ENCODE measurements at places on chromosomes 1 and 21. TPM values are rescaled to one million over a fixed set of nuclear protein-coding genes. Genes with fewer than 3 reads are reported as not detected.

PDC gene
- total RNA-seq = not detected

LAPTM5 gene
- 229 TPM for total RNA-seq

ASB17 gene
- total RNA-seq = not detected

TMPRSS3 gene
- total RNA-seq = 123 TPM

AMIGO1 gene
- 1.7 TPM for total RNA-seq

TSPAN1 gene
- not detected for total RNA-seq

CFAP107 gene
- not detected for total RNA-seq

AMPD1 gene
- not detected for total RNA-seq

SAMD13 gene
- 1.2 TPM for total RNA-seq

MXRA8 gene
- total RNA-seq = 0.98 TPM

TSHB gene
- not detected for total RNA-seq

TRIM67 gene
- not detected for total RNA-seq

CNST gene
- 23.5 TPM for total RNA-seq

TCHH gene
- total RNA-seq = not detected

CCDC30 gene
- 0.60 TPM for total RNA-seq

RIIAD1 gene
- not detected for total RNA-seq

RIMS3 gene
- total RNA-seq = 3.9 TPM

SERTAD4 gene
- total RNA-seq = not detected

CYP4Z1 gene
- not detected for total RNA-seq

ACTN2 gene
- 0.11 TPM for total RNA-seq

PLA2G2C gene
- 0.29 TPM for total RNA-seq

ASTN1 gene
- not detected for total RNA-seq

OR6F1 gene
- total RNA-seq = not detected

GPR37L1 gene
- total RNA-seq = not detected

CFAP45 gene
- 1.3 TPM for total RNA-seq

SPRR2F gene
- total RNA-seq = not detected

AVPR1B gene
- total RNA-seq = not detected

TDRKH gene
- 10.5 TPM for total RNA-seq

FCRL1 gene
- not detected for total RNA-seq

KIAA0319L gene
- 30.9 TPM for total RNA-seq

SLC44A5 gene
- 0.22 TPM for total RNA-seq

AJAP1 gene
- total RNA-seq = 0.78 TPM

ANKRD45 gene
- total RNA-seq = not detected

SH2D5 gene
- total RNA-seq = 1.6 TPM

TAF13 gene
- 19.0 TPM for total RNA-seq

CD247 gene
- total RNA-seq = 229 TPM

ADGRL4 gene
- total RNA-seq = not detected

DIO1 gene
- not detected for total RNA-seq

IVL gene
- not detected for total RNA-seq

GREM2 gene
- not detected for total RNA-seq

ADAR gene
- 261 TPM for total RNA-seq

CLCNKB gene
- total RNA-seq = not detected

CACNA1S gene
- total RNA-seq = not detected

ANGPTL3 gene
- total RNA-seq = not detected

TRIM46 gene
- total RNA-seq = 6.1 TPM

DEDD gene
- total RNA-seq = 37.0 TPM

ICOSLG gene
- total RNA-seq = 5.4 TPM

TMEM54 gene
- 1.3 TPM for total RNA-seq

CD101 gene
- total RNA-seq = 3.2 TPM

TMOD4 gene
- 1.9 TPM for total RNA-seq

ZNF648 gene
- total RNA-seq = not detected

MPZ gene
- total RNA-seq = 2.8 TPM

IFNGR2 gene
- 9.8 TPM for total RNA-seq

SPTA1 gene
- total RNA-seq = not detected

MSH4 gene
- total RNA-seq = 0.16 TPM

NEK2 gene
- total RNA-seq = 29.9 TPM

TSSK3 gene
- 0.85 TPM for total RNA-seq

Data from activated CD8-positive, alpha-beta T cell treated with anti-CD3 and anti-CD28 coated beads for 36 hours (primary cell).